ENCODE measurements at places on chromosomes 7 and 10.

DNA sequence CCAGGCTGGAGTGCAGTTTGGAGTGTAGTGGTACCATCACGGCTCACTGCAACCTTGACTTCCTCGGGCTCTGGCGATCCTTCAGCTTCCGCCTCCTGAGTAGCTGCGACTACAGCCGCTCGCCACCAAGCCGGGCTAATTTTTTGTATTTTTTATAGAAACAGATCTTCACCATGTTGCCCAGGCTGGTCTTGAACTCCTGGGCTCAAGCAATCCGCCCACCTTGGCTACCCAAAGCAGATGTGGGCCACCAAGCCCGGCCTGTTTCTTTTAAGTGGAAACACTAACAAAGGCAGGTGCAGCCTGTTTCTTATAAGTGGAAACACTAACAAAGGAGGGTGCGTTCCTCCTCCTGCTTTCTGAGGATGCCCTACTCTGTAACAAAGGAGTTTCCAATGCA lies 18.2 kb downstream of the PRF1 start:
- no peak for DNase-seq

GRCh38 chr7:154905146-154905545 lies 97.8 kb downstream of the PAXIP1 start:
- no peak for DNase-seq

DNA sequence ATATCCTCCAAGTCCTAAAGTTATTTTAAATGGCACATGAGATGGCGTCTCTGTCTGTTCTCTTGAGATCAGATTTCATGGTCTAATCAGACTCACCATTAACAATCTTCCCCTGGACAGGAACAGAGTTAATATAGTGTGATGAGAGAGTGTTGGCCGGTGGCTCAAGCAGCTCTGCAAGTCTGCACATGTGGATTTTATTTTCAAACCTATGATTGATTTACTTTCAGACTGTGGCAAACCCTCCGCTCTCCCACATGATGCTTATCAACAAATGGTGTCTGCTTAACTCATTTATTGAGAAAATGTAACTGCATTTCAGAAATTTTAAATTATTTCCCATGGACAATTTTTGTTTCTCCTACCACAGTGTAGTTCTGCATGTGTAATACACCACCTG lies 46.5 kb upstream of the HGF start:
- no peak for DNase-seq

DNA sequence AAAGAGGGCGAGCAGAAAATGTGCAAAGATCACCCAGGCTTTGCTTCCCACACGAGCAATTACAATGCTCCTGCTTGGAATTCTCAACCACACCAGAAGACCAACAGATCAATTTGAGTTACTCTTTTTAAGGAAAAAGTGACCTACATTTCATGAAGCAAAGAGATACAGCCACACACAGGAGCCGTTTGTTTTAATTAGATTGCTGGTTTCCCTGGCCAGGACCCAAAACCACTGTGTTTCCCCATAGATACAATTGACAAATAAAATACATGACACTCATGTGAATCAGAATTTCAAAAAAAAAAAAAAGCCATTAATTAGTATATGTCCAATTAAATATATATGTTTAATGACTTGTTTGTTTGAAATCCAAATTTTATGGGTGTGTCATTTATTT lies 458.3 kb downstream of the PLXDC2 start:
- no peak for DNase-seq

DNA sequence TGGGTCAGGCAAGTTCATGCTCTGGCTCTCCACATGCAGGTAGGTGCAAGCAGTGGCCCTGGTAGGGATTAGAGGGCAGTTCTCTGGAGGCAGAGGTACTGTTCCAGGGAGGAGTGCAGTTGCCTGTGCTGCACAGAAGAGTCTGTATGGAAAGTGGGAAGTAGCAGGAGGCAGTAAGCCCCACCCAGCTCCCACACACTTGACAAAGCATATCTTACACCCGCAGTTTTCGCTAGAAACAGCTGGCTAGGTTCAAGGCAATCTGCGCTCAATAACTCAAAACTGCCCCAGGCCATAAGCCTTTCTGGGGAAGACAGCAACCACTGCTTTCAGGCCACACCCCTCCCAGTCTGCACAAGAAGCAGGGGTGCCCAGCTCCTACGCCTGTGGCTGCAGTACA lies 33.1 kb upstream of the ARMC3 start:
- DNase-seq: no peak

DNA sequence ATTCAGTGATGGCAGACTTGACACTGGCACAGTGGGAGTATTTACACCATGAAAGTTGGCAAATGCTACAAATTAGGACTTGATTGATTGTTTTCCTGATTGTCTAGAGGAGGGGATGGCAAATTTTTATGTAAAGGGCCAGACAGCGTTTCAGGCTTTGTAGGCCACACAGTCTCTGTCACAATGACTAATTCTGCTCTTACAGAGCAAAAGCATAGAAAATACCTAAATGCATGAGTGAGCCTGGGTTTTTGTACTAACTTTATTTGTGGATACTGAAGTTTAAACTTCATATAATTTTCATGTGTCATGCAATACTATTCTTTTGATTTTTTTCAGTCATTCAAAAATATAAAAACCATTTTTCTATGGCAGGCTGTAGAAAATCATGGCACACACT lies 9.0 kb upstream of the ARMS2 start:
- DNase-seq: no peak

DNA sequence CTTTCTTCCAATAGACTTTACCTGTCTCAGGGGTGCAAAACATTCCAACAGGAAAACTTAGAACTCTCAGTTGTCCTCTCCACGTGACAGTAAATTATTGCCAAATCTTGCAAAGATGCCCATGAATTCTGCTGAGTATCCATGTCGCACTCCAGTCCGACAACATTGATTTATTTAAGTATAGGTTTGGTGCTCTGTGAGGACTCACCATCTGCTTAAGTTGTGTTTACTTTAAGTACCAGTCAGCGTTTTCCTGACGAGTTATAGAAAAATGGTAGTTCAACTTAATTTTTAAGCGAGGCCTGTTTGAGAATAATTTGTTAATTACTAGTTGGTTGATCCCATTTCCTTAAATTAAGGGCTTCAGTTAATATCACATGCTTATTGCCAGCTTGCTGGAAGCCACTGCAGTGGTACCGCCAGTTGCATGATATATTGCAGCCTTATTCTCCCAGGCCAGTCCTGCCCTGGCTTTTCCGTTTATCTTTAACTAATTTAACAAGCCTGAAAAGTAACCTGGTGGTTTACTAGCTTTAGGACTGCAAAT lies 27.8 kb downstream of the CREB5 start:
- DNase-seq: no peak

GRCh38 chr7:36677769-36678437 lies 46.4 kb downstream of the AOAH start:
- DNase-seq: no peak

DNA sequence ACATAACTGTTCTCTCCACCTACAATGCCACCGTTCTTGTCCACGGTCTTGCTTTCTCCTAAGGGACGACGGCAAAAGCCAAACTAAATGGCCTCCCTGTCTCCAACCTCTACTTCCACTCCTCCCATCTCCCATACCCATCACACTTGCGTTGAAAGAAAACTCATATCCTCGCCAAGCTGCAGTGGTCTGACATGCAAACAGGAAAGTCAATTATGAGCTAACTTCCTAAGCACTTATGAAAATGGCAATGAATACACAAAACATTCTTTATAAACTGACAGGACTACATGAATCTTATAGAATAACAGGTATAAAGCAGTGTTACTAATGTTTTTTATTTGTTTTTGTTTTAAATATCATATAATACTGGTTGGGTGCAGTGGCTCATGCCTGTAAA lies 46.4 kb downstream of the TYW1B start:
- DNase-seq: no peak

- no peak for DNase-seq
Measured at GRCh38 chr7:23247603-23248335, 1.2 kb downstream of the GPNMB start.

DNA sequence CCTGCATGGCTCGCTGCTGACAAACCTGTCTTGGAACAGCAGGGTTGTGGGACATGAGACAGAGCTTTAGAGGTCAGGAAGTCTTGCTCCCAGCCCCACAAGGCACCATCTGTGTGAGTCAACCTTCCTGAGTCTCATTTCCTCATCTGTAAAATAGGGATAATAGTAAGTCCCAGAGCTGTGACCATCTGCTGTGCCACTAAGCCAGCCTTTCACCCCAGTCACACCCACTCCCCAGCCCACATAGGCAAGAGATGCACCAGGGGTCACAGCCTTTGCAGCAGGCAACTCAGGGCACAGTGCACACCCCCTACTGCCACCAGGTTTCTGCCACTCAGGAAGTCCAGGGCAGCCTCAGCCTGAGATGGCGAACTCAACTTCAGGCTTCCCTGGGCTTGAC lies 29.4 kb upstream of the CDH23 start:
- no peak for DNase-seq

DNA sequence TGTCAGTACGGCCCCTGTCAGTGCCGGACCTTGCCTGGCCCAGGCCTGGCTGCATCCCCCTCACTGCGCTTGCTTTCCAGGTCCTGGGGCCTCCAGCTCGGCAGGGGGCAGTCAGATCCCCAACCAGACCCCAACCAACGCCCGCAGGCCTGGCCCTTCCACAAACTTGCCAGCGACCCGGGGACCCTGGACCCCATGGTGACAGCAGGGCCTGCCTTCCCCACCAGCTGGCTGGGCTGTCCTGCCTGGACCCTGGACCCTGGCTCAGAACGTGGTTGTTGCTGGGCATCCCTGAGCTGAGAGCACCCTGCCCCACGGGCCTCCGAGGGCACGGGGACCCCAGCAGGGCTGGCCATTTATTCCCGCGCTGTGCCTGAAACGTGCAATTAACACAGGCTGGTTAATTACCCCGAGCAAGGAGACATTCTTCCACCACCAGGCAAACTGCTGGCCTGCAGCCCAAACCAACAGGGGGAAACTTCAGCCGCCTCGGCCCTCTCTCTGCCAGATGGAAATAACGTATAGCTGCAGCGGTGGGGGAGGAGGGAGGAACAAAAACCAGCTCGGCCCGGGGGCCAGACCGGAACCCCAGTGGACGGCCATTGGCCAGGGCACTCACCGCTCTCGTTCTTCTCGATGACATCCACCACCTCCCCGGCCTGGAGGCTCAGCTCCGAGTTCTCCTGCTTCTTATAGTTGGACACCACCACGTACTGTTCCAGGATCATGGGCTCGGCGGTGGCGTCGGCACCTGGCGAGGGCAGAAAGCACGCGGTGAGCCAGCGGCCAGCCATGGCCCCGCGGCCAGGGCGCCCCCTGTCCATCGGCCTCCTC lies 167.1 kb downstream of the NEURL1 start:
- no peak for DNase-seq

DNA sequence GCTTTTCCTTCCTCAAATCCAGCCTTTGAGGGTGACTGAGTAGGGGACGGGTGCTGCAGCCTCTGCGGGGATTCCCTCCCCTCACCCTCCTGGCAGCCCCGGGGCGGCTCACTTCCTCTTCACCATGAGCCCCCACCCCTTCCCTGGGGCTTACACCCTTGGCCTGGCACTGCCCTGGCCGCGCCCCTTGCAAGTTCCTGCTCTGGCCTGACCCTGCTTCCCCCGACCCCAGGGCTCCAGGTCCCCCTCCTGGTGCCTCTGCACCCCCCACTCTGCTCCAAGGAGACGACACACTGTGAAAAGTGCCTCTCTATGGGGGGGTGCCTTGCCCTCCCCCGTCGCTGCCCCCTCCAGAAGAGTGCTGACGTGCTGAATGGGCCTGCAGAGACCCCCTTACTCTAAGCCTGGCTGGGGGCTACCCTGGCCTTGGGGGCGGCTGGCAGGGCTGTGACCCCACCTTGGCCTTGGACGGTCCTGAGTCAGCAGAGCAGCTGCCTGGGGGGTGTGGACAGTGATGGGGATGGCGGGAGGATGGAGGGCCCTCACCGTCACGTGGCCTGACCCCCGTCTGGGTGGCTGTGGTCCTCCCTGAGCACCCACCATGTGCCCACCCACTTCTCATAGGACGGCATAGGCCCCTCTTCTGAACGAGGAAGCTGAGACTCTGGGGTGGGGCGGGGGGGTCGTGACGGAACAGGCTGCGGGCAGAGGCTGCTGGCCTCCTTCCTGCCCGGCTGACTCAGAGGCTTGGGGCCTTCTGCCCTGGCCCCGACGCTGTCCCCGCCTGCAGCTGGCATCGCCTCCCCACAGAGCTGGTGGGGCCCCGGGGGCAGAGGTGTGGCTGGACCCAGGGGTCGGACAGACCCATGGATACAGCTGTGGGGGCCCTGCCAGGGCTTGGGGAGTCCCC lies 9.8 kb downstream of the LFNG start:
- peak; percentile 57 for DNase-seq

Data from activated gamma-delta T cell (primary cell).